ENCODE measurements at places on chromosomes 16 and 17.

- no peak for DNase-seq
These were observed 19.8 kb upstream of the NUDT16L1 start for GRCh38 chr16:4673387-4674046.

DNA sequence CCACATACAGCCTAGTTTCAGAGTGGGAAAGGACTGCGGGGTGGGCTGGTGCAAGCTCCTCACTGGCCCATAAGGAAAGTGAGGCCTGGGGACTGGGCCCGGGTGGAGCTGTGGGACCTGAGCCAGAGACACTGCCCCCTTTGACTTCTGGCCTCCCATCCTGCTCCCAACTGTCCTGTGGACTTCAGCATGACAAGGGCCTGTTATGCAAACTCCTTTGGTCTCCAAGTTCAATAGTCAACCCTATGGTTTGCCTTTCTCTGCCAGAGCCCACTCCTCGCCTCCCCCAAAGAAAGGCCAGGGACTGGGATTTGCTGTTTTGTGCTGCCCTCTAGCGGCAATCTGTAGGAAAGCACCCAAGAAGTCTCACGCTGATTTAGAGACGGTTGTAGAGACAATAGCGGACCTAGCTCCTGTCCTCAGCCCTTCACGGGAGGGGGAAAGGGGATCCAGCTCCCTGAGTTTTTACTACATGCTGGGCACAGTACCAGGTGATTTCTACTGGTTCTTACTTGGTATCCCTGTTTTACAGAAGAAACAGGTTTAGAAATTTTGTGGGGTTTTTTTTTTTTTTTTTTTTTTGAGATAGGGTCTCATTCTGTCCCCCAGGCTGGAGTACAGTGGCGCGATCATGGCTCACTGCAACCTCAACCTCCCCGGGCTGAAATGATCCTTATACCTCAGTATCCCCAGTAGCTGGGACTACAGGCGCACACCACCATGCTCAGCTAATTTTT is 1.2 kb upstream of the TLCD3B start:
- peak; percentile 40 for DNase-seq

- DNase-seq, result no peak
These were observed 37.2 kb upstream of the TBX2 start for GRCh38 chr17:61362396-61362795.

GRCh38 chr17:8800656-8801055 is 1.5 kb upstream of the MFSD6L start:
- DNase-seq, result no peak

- no peak for DNase-seq
These were observed 76.8 kb upstream of the LGALS9 start for GRCh38 chr17:27554152-27554551.

- DNase-seq, result no peak
These were observed 39.1 kb downstream of the DHX38 start for GRCh38 chr16:72132726-72133125.

GRCh38 chr16:1316033-1316405 is 6.6 kb downstream of the UBE2I start:
- no peak for DNase-seq

DNA sequence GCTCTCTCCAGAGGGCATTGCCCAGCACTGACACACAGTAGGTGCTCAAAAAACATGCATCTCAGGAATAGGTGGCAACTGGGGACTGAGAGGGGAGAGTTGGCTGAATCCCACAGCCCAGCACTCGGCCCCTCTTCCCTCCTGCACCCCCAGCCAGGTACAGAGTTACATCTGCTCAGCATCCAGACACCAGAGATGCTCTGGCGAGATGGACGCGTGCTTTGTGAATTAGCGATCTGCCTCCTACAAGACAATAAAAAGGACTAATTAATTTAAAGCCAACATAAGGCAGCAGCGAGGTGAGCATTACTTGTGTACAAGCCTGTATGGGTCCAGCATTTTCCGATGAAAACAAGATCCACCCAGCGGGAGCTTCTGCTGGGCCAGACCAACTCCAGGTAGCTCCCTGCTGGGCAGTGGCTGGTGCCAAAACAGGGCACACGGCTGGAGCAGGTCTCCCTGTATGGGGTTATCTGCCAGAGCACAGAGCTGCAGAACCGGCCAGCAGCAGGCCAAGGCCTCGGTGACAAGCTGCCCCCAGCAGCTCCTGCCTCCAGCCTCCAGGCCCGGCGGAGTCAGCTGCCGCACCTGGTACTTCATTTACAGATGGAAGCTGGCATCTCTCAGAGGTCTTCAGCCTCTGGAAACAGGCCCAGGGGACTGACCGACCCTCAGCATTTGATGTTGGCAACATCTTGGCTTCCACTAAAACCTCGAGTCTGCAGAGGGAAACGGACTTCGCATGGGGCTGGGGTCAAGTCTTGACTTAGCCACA is 219.7 kb upstream of the SDK2 start:
- no peak for DNase-seq

GRCh38 chr17:2749784-2750181 is 331 bp upstream of the CCDC92B start:
- DNase-seq, result peak; percentile 15

DNA sequence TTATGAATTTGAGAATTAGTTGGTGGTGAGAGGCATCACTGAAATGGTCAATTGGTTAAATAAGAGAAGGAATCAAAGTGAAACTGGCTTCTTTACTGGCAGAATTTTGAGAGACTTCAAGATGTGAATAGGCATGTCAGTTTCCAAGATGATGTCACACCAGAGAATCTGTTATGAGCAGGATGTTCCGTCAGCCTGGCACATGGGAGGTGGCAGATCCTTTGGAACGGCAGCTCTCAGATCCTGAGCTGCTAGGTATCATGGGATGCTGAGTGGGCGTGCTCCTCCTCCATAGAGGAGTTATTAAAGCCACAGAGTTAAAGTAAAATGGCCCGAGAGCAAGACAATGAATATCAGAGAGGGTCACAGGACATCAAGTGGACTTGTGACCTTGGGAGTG is 444.3 kb upstream of the HSBP1 start:
- DNase-seq, result no peak

- DNase-seq, result no peak
These were observed 2.1 kb upstream of the HES7 start for GRCh38 chr17:8125947-8126490.

- DNase-seq, result no peak
These were observed 119.0 kb downstream of the MYO1D start for GRCh38 chr17:32757963-32758362.

- DNase-seq, result no peak
These were observed 2.4 kb downstream of the PPL start for GRCh38 chr16:4934591-4934990.

- DNase-seq, result no peak
These were observed 8.7 kb upstream of the SLC25A39 start for GRCh38 chr17:44333371-44333770.

DNA sequence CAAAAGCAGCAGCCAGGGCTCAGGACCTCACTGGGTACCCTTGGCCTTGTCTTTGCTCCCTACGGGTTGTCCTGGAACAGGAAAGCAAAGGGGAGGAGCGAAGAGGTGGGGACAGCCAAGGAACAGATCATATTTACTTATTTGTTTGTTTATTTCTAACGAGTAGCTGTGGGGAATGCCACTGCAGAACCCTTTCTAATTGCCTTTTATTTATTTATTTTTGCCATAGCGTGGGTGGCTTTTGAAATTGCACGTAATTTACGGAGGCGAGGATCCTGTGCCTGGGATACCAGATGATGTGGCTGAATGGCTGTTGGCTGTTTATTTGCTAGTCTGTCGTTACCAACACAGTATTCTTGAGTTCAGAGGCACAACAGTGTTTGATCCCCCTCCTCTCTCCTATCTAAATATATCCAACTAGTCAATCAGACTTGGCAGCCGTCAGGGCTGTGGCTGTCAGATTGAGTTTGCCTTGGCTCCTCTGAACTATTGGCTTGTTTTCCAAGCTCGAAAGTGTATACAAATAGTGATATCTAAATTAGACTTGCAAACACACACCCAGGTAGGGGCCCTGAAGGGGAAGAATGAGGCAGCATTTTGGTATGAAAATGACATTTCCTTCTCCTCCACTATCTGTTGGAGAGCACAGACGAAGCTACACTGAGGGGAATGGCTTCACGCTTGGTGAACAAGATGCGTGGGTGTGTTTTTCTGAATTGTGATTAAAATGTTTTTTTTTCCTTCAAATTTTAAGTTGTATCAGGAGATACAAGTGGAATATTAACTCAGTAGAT is 110.4 kb downstream of the MSI2 start:
- DNase-seq, result no peak

DNA sequence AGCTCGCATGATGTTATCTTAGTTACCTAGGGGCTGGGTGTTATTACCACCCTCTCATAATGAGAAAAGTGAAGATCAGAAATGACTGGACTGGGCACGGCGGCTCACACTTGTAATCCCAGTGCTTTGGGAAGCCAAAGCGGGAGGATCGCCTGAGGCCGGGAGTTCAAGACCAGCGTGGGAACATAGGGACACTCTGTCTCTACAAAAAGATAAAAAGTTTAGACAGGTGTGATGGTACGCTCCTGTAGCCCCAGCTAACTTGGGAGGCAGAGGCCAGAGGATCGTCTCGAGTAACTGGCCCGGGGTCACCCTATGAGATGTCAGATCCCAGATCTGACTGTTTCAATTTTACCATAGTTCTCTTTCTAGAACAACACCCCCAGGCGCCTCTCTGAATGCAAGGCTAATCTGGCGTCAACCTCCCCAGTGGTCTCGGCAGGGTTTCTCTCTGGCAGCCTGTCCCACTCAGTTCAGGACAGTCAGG is 1.9 kb upstream of the CCDC102A start:
- DNase-seq, result no peak

Measured in HFF-Myc (cell line).